ENCODE measurements at places on chromosomes 16 and 17.
A peak's percentile ranks its signal among the peaks of the same experiment; 100 is the strongest.

DNA sequence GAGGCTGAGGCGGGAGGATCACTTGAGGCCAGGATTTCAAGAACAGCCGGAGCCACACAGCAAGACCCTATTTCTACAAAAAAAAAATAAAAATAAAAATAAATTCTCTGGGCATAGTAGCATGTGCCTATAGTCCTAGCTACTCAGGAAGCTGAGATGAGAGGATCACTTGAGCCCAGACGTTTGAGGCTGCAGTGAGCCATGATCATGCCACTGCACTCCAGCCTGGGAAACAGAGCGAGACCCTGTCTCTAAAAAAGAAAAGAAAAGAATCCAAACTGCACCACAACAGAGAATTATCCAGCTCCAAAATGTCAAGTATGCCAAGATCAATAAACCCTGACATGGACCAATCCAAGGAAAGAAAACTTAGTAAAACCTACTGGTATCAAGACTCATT lies 78.9 kb upstream of the NOL11 start:
- no peak for DNase-seq

- no peak for DNase-seq
These were observed 26.6 kb upstream of the GINS3 start for GRCh38 chr16:58365623-58366022.

DNA sequence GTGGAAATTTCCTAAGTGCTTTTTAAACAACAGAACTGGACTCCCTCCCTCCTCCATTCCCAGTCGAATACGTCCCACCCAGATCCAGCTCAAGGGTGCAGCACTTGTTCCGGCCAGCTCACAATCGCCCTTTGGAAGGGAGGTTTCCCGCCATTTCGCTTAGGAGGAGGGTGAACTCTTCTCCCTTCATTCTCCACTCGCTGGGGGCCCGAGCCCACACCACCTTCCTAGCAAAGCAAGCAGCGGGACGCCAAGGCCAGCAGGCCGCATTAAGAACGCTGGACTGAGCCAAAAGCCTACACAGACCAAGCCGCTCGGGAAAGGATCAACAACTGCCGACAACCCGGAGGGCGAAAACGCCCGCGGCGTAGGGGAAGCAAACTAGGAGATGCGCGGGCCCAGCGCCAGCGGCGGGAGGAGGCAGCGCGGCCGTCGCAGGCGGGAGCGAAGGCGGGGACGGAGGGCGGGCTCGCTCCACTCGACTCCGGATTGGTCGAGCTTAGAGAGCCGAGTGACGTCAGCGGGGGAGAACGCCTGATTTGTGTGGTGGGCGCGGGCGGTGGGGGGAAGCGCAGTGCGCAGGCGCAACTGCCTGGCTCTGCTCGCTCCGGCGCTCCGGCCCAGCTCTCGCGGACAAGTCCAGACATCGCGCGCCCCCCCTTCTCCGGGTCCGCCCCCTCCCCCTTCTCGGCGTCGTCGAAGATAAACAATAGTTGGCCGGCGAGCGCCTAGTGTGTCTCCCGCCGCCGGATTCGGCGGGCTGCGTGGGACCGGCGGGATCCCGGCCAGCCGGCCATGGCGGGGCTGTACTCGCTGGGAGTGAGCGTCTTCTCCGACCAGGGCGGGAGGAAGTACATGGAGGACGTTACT lies at the start of gene PPM1D:
PPM1D (plus strand) TSS at position 574 of the 870 bp plus-strand sequence; CDS start at position 796, 222 bp downstream.
- DNase-seq: peak; percentile 98

DNA sequence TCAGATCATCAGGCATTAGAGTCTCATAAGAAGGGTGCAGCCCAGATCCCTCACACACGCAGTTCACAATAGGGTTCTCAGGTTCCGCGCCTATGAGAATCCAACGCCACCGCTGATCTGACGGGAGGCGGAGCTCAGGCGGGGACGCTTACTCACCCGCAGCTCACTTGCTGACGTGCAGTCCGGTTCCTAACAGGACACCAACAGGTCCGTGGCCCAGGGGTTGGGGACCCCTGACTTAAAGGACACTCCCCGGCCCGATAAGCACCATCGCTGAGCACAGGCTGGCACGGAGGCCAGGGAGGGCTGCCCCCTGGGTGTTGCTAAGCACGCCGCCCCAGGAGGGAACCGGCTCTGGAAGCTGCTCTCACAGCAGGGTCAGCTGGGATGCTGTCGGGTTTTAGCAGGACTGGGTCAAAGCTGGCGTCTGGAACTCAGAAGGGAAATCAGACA lies 30.1 kb upstream of the BAHCC1 start:
- DNase-seq: no peak

DNA sequence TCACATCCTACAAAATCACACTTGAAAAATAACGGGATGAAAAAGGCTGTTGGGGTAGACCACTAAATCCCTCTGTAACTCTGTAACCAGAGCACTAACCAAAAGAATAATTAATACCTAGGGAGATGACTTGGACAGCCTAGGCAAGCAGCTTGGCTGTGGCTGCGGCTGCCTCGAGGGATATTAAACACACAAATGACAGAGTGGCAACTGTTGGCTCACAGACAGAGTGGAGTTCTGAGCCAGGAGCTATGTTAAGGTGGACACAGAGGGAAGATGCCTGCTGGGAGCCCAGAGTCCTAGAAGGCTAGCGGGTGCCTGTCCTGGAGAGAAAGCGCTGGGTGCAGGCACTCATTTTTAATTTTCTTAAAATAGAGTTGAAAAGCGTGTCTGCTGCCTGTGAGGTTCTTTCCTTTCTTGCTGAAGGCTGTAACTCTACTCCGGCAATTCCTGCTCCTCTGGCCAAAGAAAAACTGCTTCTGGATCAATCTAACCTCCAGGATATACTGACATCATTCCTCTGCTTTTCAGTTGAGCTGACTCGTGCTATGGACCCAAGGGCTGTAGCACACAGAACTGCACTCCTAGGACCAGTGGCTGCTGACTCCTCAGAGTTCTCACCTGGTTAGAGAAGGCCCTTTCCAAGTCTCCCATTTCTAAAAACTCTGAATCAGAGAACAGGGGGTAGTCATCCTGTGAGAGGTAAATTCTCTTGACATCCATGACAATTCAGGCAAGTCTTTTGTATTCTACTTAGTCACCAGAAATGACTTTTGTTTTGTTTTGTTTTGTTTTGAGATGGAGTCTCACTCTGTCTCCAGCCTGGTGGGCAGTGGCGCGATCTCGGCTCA lies 147.9 kb downstream of the STX8 start:
- DNase-seq: no peak

DNA sequence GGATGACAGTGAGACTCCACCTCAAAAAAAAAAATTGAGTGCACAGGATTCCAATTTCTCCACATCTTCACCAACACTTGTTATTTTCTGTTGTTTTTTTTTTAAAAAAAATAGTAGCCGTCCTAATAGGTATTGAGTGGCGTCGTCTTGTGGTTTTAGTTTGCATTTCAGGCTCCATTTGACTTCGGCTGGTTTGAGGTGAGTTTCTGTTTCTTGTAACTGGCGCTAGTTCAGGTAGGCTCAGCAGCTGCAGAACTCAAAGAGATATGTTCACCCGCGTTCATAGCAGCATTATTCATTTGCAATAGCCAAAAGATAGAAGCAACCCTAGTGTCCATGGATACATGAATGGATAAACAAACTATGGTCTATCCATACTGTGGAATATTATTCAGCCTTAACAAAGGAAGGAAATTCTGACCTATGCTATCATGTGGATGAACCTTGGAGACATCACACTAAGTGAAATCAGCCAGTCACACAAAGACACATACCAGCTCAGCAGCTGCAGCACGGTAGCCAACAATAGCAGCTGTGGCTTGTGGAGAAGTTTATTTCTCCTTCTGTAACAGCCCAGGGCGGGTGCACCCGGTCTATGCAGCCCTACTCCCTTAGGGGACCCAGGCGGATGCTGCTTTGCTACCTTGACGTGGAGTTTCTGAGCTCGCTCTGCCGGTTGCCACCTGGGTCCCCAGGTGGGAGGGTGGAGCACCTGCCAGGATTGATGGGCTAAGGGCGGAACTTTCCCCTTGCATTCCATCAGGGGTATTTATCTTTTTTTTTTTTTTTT lies 44.9 kb downstream of the TMEM235 start:
- DNase-seq: no peak

GRCh38 chr16:49524216-49524946 lies 150.8 kb downstream of the C16orf78 start:
- DNase-seq: no peak

GRCh38 chr16:49757559-49758069 lies 98.3 kb downstream of the ZNF423 start:
- DNase-seq: no peak

- no peak for DNase-seq
These were observed 25.8 kb downstream of the LLGL2 start for GRCh38 chr17:75551266-75551665.

GRCh38 chr16:66270333-66270927 lies 96.1 kb upstream of the CDH5 start:
- DNase-seq: no peak

- no peak for DNase-seq
These were observed 25.6 kb upstream of the ZNF652 start for GRCh38 chr17:49387498-49388289.

DNA sequence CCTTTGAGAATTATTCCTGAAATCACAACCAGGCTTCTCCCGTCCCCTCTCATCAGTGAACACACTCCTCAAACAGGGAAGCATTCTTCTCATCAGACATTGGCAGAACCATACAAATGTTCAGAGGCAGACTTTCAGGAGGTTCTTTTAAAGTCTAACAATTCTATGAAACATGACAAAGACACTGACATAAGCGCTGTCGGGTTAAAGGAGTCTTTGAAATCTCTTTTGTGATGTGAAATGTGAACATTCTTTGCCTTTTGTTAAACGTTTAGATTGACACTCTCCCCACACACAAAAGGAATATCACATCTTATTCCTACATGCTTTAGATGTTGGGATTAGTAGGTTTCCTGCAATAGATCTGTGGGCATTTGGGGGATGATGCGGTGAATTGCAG lies 63.9 kb downstream of the NETO2 start:
- DNase-seq: no peak

- peak; percentile 47 for DNase-seq
These were observed 10.1 kb upstream of the ERCC4 start for GRCh38 chr16:13909872-13910303.
